ENCODE measurements at places on chromosomes 5 and 9.

DNA sequence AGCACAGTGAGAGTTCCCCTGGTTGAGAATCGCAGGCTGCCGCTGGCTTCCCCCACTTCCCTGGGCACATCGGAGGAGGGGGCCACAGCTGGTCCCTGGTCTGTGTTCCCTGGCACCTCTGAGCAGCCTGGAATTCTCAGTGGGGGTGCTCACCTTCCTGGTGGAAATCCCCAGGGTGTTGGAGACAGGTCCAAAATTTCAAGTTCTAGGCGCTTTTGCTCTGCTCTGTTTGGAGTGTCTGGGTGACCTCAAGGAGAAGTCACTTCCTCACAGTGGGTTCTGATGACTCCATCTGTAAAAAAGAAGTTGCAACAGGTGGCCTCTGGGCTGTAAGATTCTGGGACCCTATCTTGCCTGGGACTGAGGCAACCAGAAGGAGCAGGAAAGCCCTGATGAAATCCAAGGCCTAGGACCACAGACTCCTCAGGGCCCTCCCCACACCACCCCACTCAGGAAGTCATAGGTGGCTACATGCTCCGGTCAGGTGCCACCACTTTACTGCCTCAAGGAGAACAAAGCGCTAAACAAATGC is at the start of gene TRAF1:
Gene TRAF1, minus strand, starts transcription at position 400 of the 532 bp plus-strand sequence. CDS start 721 bp downstream, outside the sequence.
- H3K27me3 ChIP-seq: no peaks in the 10 kb centered on the region
- no peak within 1 kb of the TSS for H3K27ac ChIP-seq
- H3K36me3 ChIP-seq: peaks cover 11% of the 10 kb centered on the region
- DNase-seq: no peak
- H3K4me3 ChIP-seq: peak within 1 kb of the TSS; percentile 99
- H3K4me1 ChIP-seq: peaks cover 11% of the 10 kb centered on the region

DNA sequence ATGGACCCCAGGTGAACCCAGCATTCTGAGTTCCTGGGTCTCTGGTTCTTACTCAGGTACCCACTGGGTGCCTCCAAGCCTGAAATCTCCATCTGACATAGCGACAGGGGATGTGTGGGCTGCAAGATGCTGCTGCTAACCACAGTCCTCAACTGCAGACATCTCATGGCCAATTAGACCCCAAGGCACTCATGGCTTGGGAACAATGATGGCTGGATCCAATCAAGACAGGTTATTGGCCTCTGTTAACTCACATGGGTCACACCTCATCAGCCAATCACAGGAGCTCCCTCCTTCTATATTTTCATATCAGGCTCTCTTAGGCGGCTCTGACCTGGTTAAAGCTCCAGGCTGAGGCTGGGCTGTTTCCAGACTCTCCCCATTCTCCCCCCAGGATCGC is 57.0 kb downstream of the CXXC5 start:
- H3K27ac ChIP-seq: no peak overlapping the region
- H3K27me3 ChIP-seq: peaks cover 2% of the 10 kb centered on the region
- DNase-seq: no peak
- no peaks in the 10 kb centered on the region for H3K36me3 ChIP-seq
- H3K4me1 ChIP-seq: peaks cover 10% of the 10 kb centered on the region

DNA sequence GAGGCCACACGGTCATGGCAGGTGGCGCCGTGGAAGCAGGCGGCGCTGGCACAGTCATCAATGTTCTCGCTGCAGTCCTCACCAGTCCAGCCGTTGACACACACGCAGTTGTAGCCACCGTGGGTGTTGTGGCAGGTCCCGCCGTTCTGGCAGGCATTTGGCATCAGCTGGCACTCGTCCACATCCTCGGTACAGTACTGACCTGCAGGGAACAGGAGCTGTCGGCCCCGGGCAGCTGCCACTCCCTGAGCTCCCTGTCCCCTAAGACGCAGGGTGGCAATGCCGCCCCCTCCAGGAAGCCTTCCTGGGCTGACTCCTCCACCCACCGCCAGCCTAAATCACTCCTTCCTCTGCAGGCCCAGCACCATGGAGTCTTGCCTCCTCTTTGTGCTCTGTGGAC is 27.2 kb downstream of the NOTCH1 start:
- no peak for DNase-seq
- no peaks in the 10 kb centered on the region for H3K27me3 ChIP-seq
- no peak overlapping the region for H3K27ac ChIP-seq
- no peak overlapping the region for H3K4me3 ChIP-seq
- peaks cover 6% of the 10 kb centered on the region for H3K4me1 ChIP-seq

- H3K4me1 ChIP-seq: peaks cover 33% of the 10 kb centered on the region
- no peak overlapping the region for H3K27ac ChIP-seq
- no peaks in the 10 kb centered on the region for H3K27me3 ChIP-seq
- no peaks in the 10 kb centered on the region for H3K36me3 ChIP-seq
- no peak for DNase-seq
These were observed 105.7 kb upstream of the RAD23B start for GRCh38 chr9:107177243-107177839.

DNA sequence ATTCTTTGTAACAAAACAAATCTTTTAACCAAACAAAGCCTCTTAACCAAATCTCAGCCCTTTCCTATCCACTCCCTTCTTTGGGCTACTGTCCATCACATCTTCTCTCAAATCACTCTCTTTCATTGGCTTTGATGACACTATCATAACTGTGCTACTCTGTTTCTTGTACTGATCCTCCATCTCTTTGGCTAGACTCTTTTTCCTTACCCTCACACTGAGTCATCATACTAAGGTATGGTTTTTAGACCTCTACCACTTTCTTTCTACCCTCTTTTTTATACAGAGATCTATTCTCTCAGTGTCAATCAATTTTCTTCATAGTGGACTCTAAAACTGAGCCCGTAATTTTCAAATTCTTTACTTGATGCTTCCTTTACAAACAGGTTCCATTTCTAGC is 174.9 kb downstream of the RAPGEF6 start:
- peaks cover 37% of the 10 kb centered on the region for H3K36me3 ChIP-seq
- no peak overlapping the region for H3K4me3 ChIP-seq
- no peaks in the 10 kb centered on the region for H3K4me1 ChIP-seq
- H3K27ac ChIP-seq: no peak overlapping the region
- DNase-seq: no peak
- H3K27me3 ChIP-seq: no peaks in the 10 kb centered on the region

GRCh38 chr5:77218263-77218662 is 7.8 kb downstream of the PDE8B start:
- H3K4me3 ChIP-seq: no peak overlapping the region
- H3K36me3 ChIP-seq: no peaks in the 10 kb centered on the region
- no peaks in the 10 kb centered on the region for H3K4me1 ChIP-seq
- DNase-seq: no peak
- peaks cover 4% of the 10 kb centered on the region for H3K27me3 ChIP-seq

GRCh38 chr5:162096448-162096847 is 28.9 kb downstream of the GABRG2 start:
- H3K4me3 ChIP-seq: no peak overlapping the region
- H3K27me3 ChIP-seq: no peaks in the 10 kb centered on the region
- no peaks in the 10 kb centered on the region for H3K4me1 ChIP-seq
- no peak for DNase-seq
- H3K36me3 ChIP-seq: no peaks in the 10 kb centered on the region
- H3K27ac ChIP-seq: no peak overlapping the region

DNA sequence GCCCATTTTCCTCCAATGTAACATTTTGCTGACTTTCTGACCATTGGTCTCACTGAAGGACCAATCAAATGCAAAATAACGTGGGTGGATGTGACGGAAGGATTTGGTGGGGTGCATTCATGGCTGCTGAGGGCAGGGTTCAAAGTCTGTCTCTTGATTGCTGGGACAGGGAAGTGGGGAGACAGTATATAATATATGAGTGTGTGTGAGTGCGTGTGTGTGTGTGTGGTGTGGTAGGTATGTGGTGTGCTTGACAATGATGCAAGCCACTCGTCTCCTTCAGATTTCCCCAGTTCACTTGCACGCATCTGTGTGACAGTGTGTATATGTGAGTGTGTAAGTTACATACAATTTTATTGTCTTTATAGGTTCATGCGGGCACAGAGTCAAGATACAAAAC is 477.3 kb downstream of the DIRAS2 start:
- H3K4me3 ChIP-seq: no peak overlapping the region
- no peaks in the 10 kb centered on the region for H3K4me1 ChIP-seq
- no peaks in the 10 kb centered on the region for H3K27me3 ChIP-seq

DNA sequence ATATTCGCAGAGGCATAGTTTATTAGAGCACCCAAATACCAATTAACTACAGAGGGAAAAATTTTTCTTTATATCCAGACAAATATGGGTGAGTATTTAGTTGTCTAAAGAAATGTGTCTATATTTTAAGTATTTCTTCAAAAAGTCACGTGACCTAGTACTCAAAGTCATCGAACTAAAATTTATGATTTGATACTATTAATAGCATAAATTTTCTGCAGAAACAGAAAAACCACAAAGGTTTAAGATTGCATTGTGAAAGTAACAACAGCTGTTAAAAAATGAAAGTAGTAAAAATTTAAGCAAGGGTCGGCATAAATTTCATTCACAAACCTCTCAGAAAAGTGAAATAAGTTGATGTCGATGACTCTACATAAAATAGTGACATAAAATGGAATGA is 323.9 kb upstream of the RORB start:
- no peak overlapping the region for H3K4me3 ChIP-seq
- no peak for DNase-seq
- no peaks in the 10 kb centered on the region for H3K27me3 ChIP-seq
- no peaks in the 10 kb centered on the region for H3K4me1 ChIP-seq

GRCh38 chr5:155850370-155850769 is 476.6 kb upstream of the SGCD start:
- DNase-seq: no peak
- no peak overlapping the region for H3K4me3 ChIP-seq
- H3K27ac ChIP-seq: no peak overlapping the region
- H3K4me1 ChIP-seq: no peaks in the 10 kb centered on the region

GRCh38 chr9:121999556-121999955 is 93.6 kb downstream of the TTLL11 start:
- no peak for DNase-seq
- H3K27me3 ChIP-seq: no peaks in the 10 kb centered on the region
- H3K4me1 ChIP-seq: peaks cover 41% of the 10 kb centered on the region
- H3K4me3 ChIP-seq: no peak overlapping the region

- DNase-seq: peak; percentile 72
- H3K4me1 ChIP-seq: peaks cover 3% of the 10 kb centered on the region
- peaks cover 33% of the 10 kb centered on the region for H3K27me3 ChIP-seq
These were observed 2.9 kb upstream of the PTGER4 start for GRCh38 chr5:40676613-40677343.

- H3K36me3 ChIP-seq: no peaks in the 10 kb centered on the region
- no peak for DNase-seq
- no peak overlapping the region for H3K27ac ChIP-seq
- no peaks in the 10 kb centered on the region for H3K4me1 ChIP-seq
These were observed 10.2 kb downstream of the SARDH start for GRCh38 chr9:133727876-133728441.

DNA sequence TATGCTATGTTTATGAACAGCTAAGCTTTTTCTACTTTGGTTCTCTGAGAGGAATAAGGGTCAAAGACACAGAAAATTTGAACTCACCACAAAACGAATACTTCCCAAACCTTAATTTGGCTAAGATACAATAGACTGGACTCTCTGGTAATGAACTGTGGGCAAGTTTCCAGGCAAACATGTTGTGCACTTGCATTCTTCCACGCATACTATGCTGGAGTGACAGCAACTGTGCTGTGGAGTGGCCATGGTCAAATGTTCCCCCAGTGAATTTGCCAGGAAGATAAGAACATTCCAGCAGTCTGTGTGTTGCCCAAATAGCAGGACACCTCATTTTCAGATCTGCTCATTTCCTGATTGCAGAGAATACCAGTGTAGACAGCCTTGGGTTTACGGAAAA is 275.3 kb upstream of the IL12B start:
- no peak overlapping the region for H3K27ac ChIP-seq
- no peak overlapping the region for H3K4me3 ChIP-seq
- DNase-seq: no peak
- H3K4me1 ChIP-seq: no peaks in the 10 kb centered on the region

DNA sequence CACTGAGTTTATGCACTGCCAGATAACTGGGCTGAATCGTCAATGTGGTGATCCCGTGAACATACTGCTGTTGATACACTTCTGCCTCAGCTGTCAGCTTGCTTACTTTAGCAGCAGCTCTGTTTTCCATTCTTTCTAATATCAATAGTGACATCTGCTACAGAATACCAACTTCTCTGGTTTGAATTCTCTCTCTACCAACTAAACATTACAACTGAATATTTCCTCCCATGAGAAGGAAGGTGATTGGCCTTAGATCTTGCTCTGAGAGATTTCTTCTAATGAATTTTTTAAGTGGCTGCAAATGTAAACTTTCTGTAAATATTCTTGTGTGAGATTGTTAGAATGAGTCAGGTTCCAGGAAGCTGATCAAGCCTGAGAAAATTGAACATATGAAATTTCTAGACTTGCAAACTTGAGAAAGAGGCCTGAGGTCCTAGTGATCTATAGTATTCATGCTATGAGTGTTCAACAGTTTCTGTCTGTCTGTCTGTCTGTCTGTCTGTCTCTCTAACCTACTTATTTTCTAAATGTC is 205.5 kb upstream of the CDKN2B start:
- no peak overlapping the region for H3K27ac ChIP-seq
- DNase-seq: no peak
- no peak overlapping the region for H3K4me3 ChIP-seq
- no peaks in the 10 kb centered on the region for H3K36me3 ChIP-seq

DNA sequence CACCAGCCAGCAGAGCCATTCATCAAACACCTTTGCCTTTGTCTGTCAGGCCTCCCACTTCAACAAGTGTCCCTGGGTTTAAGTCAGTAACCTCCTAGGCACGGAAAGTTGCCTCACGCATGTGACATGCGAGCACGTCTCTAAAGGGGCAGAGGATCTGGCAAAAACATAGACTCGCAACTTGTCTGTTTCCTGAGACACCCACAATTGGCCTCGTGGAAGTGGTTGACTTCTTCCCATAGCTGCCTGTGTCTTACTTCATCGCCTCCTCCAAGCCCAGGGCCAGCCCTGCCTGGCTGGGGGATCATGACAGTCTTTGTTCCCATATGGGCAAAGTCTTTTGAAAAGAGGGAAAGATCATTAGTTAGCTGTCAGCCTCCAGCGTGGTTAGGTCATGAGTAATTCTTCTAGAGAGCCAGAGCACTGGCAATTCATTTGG is 35.5 kb upstream of the GLRX start:
- peaks cover 63% of the 10 kb centered on the region for H3K4me1 ChIP-seq
- no peak for DNase-seq
- H3K27me3 ChIP-seq: no peaks in the 10 kb centered on the region
- no peaks in the 10 kb centered on the region for H3K36me3 ChIP-seq
- H3K4me3 ChIP-seq: no peak overlapping the region
- H3K27ac ChIP-seq: peak overlapping the region; percentile 87

- H3K27me3 ChIP-seq: no peaks in the 10 kb centered on the region
- H3K27ac ChIP-seq: no peak overlapping the region
- no peaks in the 10 kb centered on the region for H3K4me1 ChIP-seq
- H3K4me3 ChIP-seq: no peak overlapping the region
- no peak for DNase-seq
- no peaks in the 10 kb centered on the region for H3K36me3 ChIP-seq
These were observed 47.8 kb downstream of the ZNF474 start for GRCh38 chr5:122177161-122177560.

DNA sequence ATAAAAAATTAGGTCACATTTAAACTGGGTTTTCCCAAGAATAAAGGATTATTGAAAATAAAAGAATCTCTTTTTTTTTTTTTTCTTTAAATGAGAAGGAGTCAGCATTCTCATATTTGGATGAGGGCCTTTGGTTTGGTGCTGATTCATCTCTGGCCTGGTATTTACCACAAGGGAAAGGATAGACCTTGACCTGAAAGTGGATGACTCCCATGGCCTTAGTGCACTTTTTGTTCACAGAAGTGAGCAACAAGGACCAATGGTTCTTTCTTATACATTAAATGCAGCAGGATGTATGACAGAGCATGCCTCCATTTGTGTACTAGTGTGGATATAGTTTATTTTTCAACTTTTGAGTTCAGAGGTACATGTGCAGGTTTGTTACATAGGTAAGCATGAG is 6.9 kb downstream of the YTHDC2 start:
- H3K36me3 ChIP-seq: peaks cover 21% of the 10 kb centered on the region
- peaks cover 19% of the 10 kb centered on the region for H3K4me1 ChIP-seq
- no peak overlapping the region for H3K4me3 ChIP-seq
- no peak for DNase-seq

All from psoas muscle (tissue), 8 donors.